ENCODE measurements at places on chromosomes 2 and 18. TPM values are rescaled to one million over a fixed set of nuclear protein-coding genes. Genes with fewer than 3 reads are reported as not detected.

GRCh38 chr2:74755386-74755785 is 78.5 kb upstream of the HK2 start:
- H3K4me3 ChIP-seq = no peak overlapping the region
- H3K27ac ChIP-seq = no peak overlapping the region
- no peak for DNase-seq
- no peaks in the 10 kb centered on the region for H3K27me3 ChIP-seq

DNA sequence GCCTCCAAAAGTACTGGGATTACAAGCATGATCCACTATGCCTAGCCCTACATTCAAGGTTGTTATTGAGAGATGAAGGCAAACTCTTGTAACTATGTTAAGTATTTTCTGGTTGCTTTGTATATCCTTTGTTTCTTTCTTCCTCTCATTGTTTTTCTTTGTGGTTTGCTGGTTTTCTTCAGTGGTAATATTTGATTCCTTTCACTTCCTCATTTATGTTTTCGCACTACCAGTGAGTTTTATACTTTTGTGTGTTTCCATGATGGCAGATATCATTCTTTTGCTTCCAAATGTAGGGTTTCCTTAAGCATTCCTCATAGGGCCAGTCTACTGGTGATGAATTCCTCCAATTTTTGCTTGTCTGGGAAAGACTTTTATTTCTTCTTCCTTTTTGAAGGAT is 90.2 kb downstream of the NCK2 start:
- H3K4me3 ChIP-seq = no peak overlapping the region
- no peak overlapping the region for H3K27ac ChIP-seq
- no peak for DNase-seq
- H3K4me1 ChIP-seq = no peaks in the 10 kb centered on the region
- H3K36me3 ChIP-seq = no peaks in the 10 kb centered on the region

- H3K36me3 ChIP-seq = no peaks in the 10 kb centered on the region
- no peak overlapping the region for H3K27ac ChIP-seq
- no peak for DNase-seq
Measured at GRCh38 chr2:222217712-222218111, 81.1 kb downstream of the PAX3 start.

- no peak overlapping the region for H3K4me3 ChIP-seq
- peaks cover 30% of the 10 kb centered on the region for H3K27me3 ChIP-seq
- H3K4me1 ChIP-seq = no peaks in the 10 kb centered on the region
- peak; percentile 70 for DNase-seq
- no peaks in the 10 kb centered on the region for H3K36me3 ChIP-seq
- H3K27ac ChIP-seq = no peak overlapping the region
Measured at GRCh38 chr2:71530641-71531332, 77.4 kb downstream of the DYSF start.

MYO3B gene
- total RNA-seq = 0.11 TPM
